ENCODE measurements at places on chromosomes 1 and 21. TPM values are rescaled to one million over a fixed set of nuclear protein-coding genes. Genes with fewer than 3 reads are reported as not detected.
A peak's percentile ranks its signal among the peaks of the same experiment; 100 is the strongest.

- no peak for DNase-seq
Measured at GRCh38 chr1:26189751-26190275, 589 bp upstream of the CATSPER4 start.

- no peak for DNase-seq
Measured at GRCh38 chr1:234893359-234893724, 235.3 kb downstream of the TOMM20 start.

DNA sequence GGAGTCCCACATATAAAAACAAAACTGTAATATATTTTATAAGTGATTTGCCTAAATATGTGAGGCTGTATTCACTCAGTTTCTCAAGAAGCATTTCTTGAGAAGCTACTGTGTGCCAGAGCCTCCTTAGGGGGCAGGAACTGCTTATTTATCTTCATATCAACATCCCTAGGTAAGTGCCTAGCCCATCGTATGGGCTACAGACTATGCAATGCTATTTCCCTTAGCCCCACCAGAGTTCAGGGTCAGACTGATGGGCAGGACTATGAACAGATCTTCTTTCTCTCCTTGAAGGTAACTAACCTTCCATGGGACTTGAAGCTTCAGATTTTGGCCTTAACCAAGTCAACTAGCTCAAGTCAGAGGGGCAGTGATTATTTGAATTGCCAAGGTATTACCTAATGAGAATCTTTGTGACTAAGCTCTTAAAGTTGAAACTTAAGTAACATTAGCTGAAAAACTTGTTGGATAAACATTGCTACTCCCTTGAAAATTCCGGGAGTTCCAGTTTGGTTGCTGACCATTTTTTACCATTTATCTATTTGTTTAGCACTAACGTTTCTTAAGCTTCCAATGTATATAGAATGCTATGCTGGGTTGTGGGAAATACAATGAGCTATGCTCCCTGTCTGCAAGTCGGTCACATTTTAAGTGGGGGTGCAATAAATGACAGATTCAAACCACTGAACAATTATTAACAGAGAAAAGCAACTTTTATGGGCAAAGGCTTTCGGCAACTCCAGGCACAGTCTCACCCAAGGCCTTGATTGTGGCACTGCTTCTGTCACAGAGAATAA lies 85.2 kb downstream of the GPR88 start:
- DNase-seq, result no peak

Gene CRABP2
- total RNA-seq, result 243 TPM

- no peak for DNase-seq
Measured at GRCh38 chr1:193411714-193412113, 225.3 kb upstream of the B3GALT2 start.

- peak; percentile 85 for DNase-seq
Measured at GRCh38 chr1:9689971-9690381, 38.4 kb downstream of the PIK3CD start.

GRCh38 chr1:223670458-223671159 lies 5.1 kb upstream of the CAPN8 start:
- peak; percentile 85 for DNase-seq

DNA sequence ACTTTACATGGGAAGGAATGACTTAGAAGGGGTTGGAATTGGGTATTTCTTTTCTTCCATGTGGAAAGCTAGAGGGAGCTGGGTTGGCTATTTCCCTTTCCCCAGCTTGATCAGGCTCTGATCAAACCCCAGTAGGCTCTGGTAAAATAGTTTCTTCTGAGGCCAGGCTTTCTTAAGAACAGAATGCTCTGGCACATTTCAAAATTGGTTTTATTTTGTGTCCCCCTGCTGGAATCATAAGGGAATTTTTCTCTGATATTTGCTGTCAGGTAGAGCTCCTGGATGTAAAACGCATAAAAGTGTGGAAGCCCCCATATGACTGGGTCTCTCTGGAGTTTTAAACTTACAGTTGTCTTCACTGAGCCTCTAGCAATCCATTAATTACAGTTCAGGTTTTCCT lies 17.1 kb upstream of the APOBEC4 start:
- DNase-seq, result no peak

DNA sequence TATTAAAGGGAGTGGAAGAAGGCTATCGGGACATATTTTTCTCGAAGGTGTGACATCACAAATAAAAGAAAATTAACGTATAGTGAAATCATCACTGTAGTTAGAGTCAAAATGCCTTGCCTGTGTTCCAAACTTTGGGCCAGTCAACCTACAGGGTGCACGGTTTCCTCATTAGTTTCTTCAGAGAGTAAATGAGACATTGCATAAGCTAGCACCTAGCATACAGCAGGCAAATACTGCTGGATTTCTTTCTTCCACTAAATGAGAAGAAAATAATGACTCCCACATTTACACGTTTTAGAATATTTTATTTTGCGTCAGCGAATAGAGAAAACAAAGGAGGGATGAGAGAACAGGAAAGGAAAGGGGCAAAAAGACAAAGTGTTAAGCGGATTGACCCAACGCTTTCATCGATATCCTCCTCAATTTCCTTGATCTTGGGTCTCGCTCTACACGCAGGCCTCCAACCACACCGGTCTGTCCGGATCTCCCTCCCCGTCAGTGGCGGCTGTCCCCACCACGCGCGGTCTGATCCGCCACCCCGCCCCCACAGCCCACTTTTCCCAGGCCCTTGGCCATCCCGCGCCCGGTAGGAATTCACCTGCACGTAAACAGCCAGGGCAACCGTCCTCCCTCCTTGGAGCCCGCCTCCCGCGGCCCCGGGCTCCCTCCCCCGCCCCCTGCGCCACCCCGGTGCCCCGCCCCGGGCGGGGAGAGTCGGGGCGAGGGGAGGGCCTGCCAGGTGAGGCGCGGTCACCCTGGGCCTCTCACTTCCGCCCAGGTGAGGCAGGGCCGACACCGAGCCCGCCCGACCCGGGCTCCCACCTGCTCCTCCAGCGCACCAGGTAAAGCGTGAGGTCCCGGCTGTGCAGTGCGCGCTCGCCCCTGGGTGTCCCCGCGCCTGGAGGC lies at the start of gene PATJ:
TSS of gene PATJ (plus strand) at position 770 of the 909 bp plus-strand sequence. CDS start 20,413 bp downstream, outside the sequence.
- peak; percentile 94 for DNase-seq

Gene CFAP107
- not detected for total RNA-seq

- no peak for DNase-seq
Measured at GRCh38 chr1:53752281-53752680, 13.3 kb upstream of the GLIS1 start.

Gene PADI1
- total RNA-seq, result 0.13 TPM

Gene TSPAN1
- not detected for total RNA-seq

DNA sequence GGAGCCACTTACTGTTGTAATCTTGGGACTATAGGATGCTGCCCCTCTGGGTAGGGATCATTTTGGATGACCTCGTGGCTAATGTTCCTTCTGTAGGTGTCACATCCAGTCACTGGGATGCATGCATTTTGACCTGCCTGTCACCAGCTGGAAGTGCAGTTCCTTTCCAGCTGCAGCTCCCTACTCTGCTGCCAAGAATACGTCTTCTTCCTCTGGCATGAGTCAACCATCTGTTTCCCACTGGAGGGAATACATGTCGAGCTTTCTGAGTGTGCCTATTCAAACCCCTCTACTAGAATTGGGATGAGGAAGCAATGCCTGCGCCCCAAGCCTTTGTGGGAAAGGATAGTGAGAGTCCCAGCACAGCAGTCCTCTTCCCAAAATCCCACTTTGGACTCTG lies 415.5 kb upstream of the ADAMTS5 start:
- no peak for DNase-seq

- no peak for DNase-seq
Measured at GRCh38 chr1:162498496-162498810, 835 bp downstream of the UHMK1 start.

Gene PDZK1IP1
- total RNA-seq, result not detected

- no peak for DNase-seq
Measured at GRCh38 chr1:226832613-226833012, 37.8 kb upstream of the PSEN2 start.

Gene CYP4A22
- not detected for total RNA-seq

- peak; percentile 65 for DNase-seq
Measured at GRCh38 chr1:90730243-90731022, 13.3 kb upstream of the BARHL2 start.

GRCh38 chr1:61754545-61754944 lies 12.3 kb downstream of the PATJ start:
- DNase-seq, result no peak

GRCh38 chr1:225426395-225427234 lies 1.2 kb downstream of the LBR start:
- peak; percentile 75 for DNase-seq

Gene FCN3
- not detected for total RNA-seq

GRCh38 chr1:179129702-179130473 lies 48.0 kb downstream of the TOR3A start:
- DNase-seq, result no peak

DNA sequence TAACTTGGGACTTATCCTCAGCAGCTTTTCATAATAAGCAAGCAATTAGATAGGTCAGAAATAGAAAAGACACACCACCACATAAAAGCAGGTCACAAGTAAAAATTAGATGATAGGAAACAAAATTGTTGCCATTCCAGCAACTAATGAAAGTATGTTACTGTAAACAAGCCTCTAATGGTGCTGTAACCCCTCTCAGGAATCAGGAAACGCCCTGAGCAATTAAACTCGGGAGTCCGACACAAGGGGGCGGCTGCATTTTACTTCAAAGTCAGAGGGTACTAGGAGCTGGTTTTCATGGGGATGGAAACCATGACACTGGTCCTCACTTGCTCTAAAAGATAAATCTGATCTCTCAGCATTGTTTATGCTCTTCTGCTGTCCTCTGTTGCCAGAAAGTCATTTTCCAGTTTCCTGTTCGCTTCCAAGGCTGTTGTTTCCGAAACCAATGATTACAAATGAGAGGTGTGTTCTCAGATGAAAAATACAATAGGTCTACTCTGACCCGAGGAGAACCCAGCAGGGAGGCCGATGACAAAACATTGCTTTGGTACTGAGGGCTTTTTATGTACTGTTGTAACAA lies 93.4 kb downstream of the TGFBR3 start:
- DNase-seq, result peak; percentile 69

Gene PCP4L1
- 3.9 TPM for total RNA-seq

DNA sequence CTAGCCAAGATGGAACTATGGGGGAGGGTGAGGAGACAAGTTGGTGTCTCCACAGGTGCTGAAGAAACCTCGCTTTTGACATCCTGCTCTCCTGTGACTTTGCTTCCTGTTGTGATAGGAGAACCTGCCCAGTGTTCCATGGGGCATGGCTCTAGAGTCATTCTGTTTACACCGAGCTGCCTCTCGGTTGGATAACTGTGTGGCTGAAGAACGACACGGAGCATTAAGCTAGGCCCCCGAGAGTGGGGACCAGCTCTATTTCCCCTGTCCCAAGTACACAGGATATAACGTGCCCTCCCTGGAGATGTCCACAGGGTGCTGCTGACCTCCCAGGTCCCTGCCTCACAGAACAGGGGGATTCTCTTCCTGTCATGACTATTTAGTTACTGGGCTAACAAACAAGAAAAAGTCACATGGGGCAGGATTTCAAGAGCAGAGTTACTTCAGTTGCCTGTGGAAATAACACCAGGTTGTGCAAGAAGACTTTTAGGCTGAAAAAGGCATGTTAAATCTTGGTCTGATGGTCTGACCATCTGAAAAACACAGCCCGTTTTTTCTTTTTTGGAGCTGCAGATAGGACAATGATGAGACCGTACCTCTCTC lies 29.4 kb upstream of the PPP2R5A start:
- DNase-seq, result no peak

DNA sequence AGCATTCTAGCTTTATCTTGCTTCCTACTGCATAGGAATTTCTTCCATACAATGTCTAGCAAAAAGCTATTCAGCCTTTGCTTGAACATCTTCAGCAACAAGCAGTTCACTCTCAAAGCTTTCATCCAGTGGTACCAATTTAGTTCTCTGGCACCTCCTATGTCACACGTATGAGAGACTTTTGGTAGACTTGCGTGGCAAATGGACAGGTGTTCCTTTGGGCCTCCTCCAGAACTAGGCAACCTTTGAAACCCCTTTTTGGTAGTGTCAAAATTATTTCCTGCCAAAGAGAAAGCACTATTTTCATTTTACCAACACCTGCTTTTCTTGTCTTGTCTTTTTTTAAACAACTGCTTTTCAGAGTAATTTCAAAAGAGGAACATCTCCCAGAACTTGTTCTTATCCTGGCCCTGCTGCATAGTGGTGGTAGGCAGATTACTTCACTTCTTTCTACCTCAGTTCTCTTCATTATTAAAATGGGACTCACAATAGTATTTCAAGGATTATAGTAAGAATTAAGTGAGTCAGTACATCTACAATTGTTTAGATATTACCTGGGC lies 122.4 kb downstream of the MAST2 start:
- no peak for DNase-seq

DNA sequence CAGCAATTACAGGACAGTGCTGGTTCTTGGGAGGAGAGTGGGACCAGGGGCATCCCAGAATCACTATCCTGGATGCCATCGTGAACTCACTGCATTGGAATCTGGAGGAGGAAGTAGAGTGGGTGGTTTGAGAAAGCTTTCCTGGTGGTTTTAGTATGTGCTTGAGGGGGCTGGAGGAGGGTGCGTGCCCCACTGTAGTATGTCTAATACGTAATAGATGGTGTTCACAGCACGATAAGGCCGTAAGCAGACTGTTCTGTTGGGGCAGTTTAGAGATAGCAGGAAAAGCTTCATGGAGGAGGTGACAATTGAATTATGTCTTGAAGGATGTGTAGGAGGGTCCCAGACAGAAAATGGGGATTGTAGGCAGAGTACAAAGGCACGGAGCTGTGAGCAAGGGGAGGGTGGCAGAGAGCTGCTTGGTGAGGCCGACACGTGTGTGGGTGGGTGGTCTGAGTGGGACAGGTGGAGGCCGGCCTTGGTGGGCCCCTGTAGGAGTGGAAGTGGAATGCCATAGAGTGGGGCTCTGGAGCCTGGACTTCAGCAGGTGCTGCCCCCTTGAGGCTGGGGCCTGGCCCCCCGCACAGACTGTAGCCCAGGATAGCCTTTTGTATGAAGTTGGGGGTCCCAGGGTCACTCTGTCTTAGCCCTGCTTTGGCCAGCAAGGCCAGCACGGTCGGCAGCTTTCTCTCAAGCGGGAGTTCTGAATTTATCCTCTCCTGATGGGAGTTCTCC lies 37.0 kb downstream of the IL6R start:
- DNase-seq, result peak; percentile 65

Gene VASH2
- total RNA-seq, result 30.6 TPM

- DNase-seq, result peak; percentile 78
Measured at GRCh38 chr1:207910591-207911354, at the start of gene CD34. Gene CD34, minus strand, starts transcription at chr1:207911125. Its CDS starts 45 bp downstream, at chr1:207911080.

DNA sequence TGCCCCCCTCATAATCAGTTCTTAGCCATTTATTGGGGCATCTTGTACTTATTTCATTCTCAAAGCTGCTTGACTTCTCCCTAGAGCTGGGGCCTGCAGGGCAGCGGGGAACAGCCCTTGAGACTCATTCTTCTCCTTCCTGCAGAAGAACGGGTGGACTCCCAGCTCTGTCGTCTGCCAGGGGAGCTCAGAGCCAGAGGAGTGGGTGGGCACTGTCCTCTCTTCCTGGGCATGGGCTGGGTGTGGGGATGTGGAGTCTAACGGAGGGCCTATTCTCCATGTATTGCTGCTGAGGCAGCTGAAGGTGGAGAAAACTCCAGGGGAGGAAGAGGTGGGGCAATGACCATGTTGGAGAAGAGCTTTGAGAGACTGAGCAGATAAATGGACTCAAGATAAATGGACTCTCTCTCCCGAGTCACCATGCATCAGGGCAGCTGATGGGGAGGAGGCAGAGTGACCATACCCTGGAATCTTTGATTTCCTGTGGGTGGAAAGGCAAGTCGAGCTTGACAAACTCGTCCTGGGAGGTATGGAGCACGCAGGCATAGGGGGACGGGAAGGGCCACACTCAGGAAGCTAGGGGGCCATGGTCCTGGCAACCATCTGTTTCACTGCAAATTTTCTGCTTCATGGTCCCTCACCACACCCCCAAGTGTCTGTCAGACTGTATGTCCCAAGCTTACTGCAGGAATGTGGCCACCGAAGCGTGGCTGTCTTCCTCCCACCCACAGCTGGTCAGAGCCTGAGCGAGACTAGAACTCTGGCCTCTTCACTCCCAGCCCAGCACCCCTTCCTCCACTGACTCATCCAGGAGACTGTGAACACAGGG lies 56.9 kb upstream of the ATP2B4 start:
- DNase-seq, result peak; percentile 40

Measured in endodermal cell (in vitro differentiated cells).